ENCODE measurements at places on chromosomes 11 and 22. TPM values are rescaled to one million over a fixed set of nuclear protein-coding genes. Genes with fewer than 3 reads are reported as not detected.

DNA sequence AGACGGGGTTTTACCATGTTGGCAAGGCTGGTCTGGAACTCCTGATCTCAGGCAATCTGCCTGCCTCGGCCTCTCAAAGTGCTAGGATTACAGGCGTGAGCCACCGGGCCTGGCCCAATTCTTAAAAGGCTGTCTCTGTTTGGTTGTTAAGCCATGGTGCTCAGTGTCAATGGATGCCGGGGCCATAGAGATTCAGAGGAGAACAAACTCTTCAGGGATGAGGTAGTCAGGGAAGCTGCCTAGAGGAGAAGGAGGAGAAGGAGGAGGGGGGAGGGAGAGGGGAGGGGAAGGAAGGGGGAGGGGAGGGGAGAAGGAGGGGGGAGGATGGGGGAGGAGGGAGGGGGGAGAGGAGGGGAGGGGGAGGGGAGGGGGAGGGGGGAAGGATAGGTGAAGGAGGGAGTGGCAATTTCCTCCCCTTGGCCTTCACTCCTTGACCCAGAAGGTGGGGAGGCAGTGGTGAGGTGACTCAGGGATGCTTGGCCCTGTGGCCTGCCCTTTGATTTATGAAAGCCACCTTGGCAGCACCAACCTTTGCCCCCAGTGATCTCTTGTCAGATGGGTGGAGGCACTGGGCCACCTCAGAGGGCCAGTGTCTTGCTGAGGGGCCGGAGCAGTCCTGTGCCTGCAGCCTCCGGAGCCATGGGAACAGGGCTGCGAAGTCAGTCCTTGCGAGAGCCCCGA lies at the start of gene C11orf86:
Gene C11orf86, plus strand, starts transcription at position 581 of the 681 bp plus-strand sequence. Its CDS starts 59 bp downstream, at position 640.
- H3K36me3 ChIP-seq, result no peaks in the 10 kb centered on the region
- DNase-seq, result no peak
- H3K27me3 ChIP-seq, result no peaks in the 10 kb centered on the region
- no peaks in the 10 kb centered on the region for H3K4me1 ChIP-seq
- H3K27ac ChIP-seq, result no peak within 1 kb of the TSS
- no peak within 1 kb of the TSS for H3K4me3 ChIP-seq

- H3K36me3 ChIP-seq, result no peaks in the 10 kb centered on the region
- no peaks in the 10 kb centered on the region for H3K4me1 ChIP-seq
- no peak overlapping the region for H3K4me3 ChIP-seq
- H3K27ac ChIP-seq, result no peak overlapping the region
- no peak for DNase-seq
Measured at GRCh38 chr22:32325811-32326237, 31.8 kb upstream of the RFPL3 start.

Gene OR8D1
- not detected for total RNA-seq

Gene ADAMTS15
- total RNA-seq, result not detected

Gene NUP160
- total RNA-seq, result 65.5 TPM

GRCh38 chr22:31676700-31677099 lies 14.7 kb upstream of the PISD start:
- no peaks in the 10 kb centered on the region for H3K4me1 ChIP-seq
- no peaks in the 10 kb centered on the region for H3K27me3 ChIP-seq
- DNase-seq, result peak; percentile 88
- H3K27ac ChIP-seq, result peak overlapping the region; percentile 74

GRCh38 chr11:79019975-79020374 lies 420.9 kb downstream of the TENM4 start:
- no peak overlapping the region for H3K4me3 ChIP-seq
- H3K27ac ChIP-seq, result no peak overlapping the region
- no peaks in the 10 kb centered on the region for H3K27me3 ChIP-seq
- H3K36me3 ChIP-seq, result no peaks in the 10 kb centered on the region

GRCh38 chr11:124752471-124753102 lies 532 bp upstream of the VSIG2 start:
- no peaks in the 10 kb centered on the region for H3K27me3 ChIP-seq
- DNase-seq, result no peak
- no peak overlapping the region for H3K4me3 ChIP-seq
- no peaks in the 10 kb centered on the region for H3K4me1 ChIP-seq
- H3K27ac ChIP-seq, result peak overlapping the region; percentile 8

GRCh38 chr11:80727315-80727714 lies 1286.5 kb upstream of the TENM4 start:
- no peaks in the 10 kb centered on the region for H3K36me3 ChIP-seq
- no peak overlapping the region for H3K4me3 ChIP-seq
- H3K4me1 ChIP-seq, result no peaks in the 10 kb centered on the region
- DNase-seq, result no peak
- H3K27me3 ChIP-seq, result no peaks in the 10 kb centered on the region
- H3K27ac ChIP-seq, result no peak overlapping the region

GRCh38 chr22:17678817-17679385 lies 40.3 kb downstream of the BCL2L13 start:
- H3K36me3 ChIP-seq, result no peaks in the 10 kb centered on the region
- H3K4me1 ChIP-seq, result no peaks in the 10 kb centered on the region
- no peak overlapping the region for H3K4me3 ChIP-seq

GRCh38 chr11:46679241-46680163 lies 20.9 kb downstream of the ARHGAP1 start:
- no peak overlapping the region for H3K4me3 ChIP-seq
- DNase-seq, result no peak
- H3K4me1 ChIP-seq, result peaks cover 11% of the 10 kb centered on the region
- no peaks in the 10 kb centered on the region for H3K27me3 ChIP-seq

GRCh38 chr11:73265853-73266645 lies 6.1 kb upstream of the P2RY6 start:
- no peak for DNase-seq
- H3K27ac ChIP-seq, result no peak overlapping the region
- no peaks in the 10 kb centered on the region for H3K27me3 ChIP-seq

DNA sequence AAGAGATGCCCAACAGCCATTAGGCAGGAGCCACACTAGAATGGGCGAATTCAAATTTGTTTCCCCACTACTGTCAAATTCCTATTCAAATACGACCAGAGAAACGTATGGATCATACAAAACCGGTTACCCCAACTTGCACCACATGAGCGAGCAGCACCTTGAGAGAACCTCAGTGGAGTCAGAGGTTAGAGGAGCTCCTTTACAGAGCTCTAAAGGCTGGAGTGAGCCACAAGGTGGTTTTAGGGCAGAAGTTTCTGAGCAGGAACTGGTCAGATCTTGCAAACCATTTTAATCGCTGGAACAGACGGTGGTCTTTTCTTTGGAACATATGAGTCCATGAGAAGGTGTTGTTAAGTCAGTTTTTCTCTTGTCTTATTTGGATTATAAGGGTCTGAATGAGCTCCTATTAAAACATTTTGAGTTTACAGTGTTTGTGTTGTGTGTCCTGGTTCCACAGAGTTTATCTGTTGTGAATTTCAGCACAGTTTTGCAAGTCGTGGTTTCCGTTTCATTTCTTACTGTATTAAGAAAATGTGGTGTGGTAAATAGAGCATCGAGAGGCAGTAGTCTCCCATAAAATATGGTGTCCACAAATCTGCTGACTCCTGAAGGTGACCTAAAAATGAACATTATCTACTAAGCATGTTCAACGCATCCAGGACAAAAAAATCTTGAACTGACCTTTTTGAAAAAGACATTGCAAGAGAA lies 471.7 kb downstream of the NTM start:
- H3K27me3 ChIP-seq, result peaks cover 3% of the 10 kb centered on the region
- no peak overlapping the region for H3K27ac ChIP-seq
- H3K4me3 ChIP-seq, result no peak overlapping the region

- no peaks in the 10 kb centered on the region for H3K36me3 ChIP-seq
- no peak overlapping the region for H3K4me3 ChIP-seq
- no peaks in the 10 kb centered on the region for H3K27me3 ChIP-seq
- no peak for DNase-seq
Measured at GRCh38 chr11:102253020-102253715, 64.1 kb upstream of the BIRC3 start.

Gene PACSIN3
- total RNA-seq, result not detected

Gene OR8A1
- total RNA-seq, result not detected

Gene STK33
- not detected for total RNA-seq

DNA sequence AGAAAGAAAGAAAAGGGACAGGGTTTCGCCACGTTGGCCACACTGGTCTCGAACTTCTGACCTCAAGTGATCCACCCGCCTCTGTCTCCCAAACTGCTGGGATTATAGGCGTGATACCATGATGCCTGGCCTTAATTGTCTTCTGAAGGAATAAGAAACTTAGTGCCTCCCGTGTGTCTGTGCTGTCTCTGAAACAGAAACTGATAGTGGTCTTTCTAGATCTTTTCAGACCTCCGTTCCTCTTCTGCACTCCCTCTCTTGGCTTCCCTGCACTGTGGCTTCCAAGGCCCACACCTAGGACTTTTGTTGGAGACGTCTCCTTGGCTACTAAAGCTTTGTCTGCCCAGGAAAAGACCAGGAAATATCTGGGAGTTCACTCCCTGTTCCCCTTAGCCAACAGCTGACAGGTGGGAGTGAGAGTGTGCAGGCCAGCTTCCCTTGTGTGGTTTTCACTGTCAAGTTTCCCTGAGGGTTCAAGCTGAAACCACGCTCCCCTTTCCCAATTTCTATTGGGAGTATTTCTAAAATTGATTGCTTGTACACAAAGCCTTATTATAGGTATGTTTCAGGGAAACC lies 10.1 kb upstream of the HTR3B start:
- H3K36me3 ChIP-seq, result no peaks in the 10 kb centered on the region
- H3K27me3 ChIP-seq, result no peaks in the 10 kb centered on the region
- no peak overlapping the region for H3K4me3 ChIP-seq
- DNase-seq, result no peak
- no peak overlapping the region for H3K27ac ChIP-seq

GRCh38 chr11:13205486-13205885 lies 72.1 kb upstream of the BMAL1 start:
- H3K27ac ChIP-seq, result no peak overlapping the region
- no peaks in the 10 kb centered on the region for H3K36me3 ChIP-seq
- no peak overlapping the region for H3K4me3 ChIP-seq
- no peaks in the 10 kb centered on the region for H3K27me3 ChIP-seq
- H3K4me1 ChIP-seq, result peaks cover 6% of the 10 kb centered on the region

DNA sequence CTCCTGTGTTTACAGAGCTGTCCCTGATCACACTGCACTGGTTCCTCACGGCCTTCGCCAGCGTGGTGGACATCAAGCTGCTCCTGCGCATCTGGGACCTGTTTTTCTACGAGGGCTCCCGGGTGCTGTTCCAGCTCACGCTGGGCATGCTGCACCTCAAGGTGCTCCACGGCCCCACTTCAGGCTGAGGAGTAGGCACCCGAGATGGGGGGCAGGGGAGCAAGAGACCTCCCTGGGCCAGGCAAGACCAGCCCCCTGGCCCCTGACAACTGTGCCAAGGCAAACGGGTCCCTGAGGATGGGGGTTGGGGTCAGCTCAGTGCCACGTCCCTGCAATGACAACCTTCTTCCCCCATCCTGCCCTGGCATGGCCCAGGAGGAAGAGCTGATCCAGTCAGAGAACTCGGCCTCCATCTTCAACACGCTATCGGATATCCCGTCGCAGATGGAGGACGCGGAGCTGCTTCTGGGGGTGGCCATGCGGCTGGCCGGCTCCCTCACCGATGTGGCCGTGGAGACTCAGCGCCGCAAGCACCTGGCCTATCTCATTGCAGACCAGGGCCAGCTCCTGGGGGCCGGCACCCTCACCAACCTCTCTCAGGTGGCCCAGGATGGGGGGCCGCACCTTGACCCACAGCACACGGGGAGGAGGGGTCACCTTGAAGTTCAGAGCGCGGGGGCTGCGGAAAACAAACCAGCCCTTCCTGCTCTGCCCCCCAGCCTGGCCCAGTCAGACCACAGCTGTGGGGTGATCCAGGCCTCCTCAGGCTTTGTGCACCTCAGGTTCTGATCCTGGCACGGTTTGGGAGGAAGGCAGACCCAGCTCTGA lies 35.9 kb downstream of the SGSM3 start:
- peaks cover 13% of the 10 kb centered on the region for H3K36me3 ChIP-seq
- no peaks in the 10 kb centered on the region for H3K27me3 ChIP-seq
- H3K4me1 ChIP-seq, result peaks cover 21% of the 10 kb centered on the region
- no peak for DNase-seq

Gene H19
- 0.29 TPM for total RNA-seq

Gene CCDC86
- 14.9 TPM for total RNA-seq

- peaks cover 5% of the 10 kb centered on the region for H3K36me3 ChIP-seq
- H3K4me1 ChIP-seq, result peaks cover 21% of the 10 kb centered on the region
- DNase-seq, result no peak
- no peak overlapping the region for H3K4me3 ChIP-seq
- no peaks in the 10 kb centered on the region for H3K27me3 ChIP-seq
- H3K27ac ChIP-seq, result peak overlapping the region; percentile 4
Measured at GRCh38 chr11:62603072-62603408, 1.4 kb upstream of the MTA2 start.

Gene MFRP
- total RNA-seq, result not detected

GRCh38 chr22:33332538-33332937 lies 274.4 kb upstream of the SYN3 start:
- no peak overlapping the region for H3K4me3 ChIP-seq
- no peak for DNase-seq
- H3K36me3 ChIP-seq, result no peaks in the 10 kb centered on the region
- H3K27ac ChIP-seq, result no peak overlapping the region
- H3K27me3 ChIP-seq, result no peaks in the 10 kb centered on the region
- no peaks in the 10 kb centered on the region for H3K4me1 ChIP-seq

- DNase-seq, result no peak
- no peak overlapping the region for H3K4me3 ChIP-seq
- no peaks in the 10 kb centered on the region for H3K4me1 ChIP-seq
Measured at GRCh38 chr11:93591247-93591898, 48.2 kb upstream of the SMCO4 start.

Gene CD6
- total RNA-seq, result 416 TPM

- H3K36me3 ChIP-seq, result peaks cover 36% of the 10 kb centered on the region
- peaks cover 20% of the 10 kb centered on the region for H3K4me1 ChIP-seq
Measured at GRCh38 chr11:126307706-126308105, 3.8 kb downstream of the DCPS start.

Gene CCND1
- total RNA-seq, result 0.43 TPM

DNA sequence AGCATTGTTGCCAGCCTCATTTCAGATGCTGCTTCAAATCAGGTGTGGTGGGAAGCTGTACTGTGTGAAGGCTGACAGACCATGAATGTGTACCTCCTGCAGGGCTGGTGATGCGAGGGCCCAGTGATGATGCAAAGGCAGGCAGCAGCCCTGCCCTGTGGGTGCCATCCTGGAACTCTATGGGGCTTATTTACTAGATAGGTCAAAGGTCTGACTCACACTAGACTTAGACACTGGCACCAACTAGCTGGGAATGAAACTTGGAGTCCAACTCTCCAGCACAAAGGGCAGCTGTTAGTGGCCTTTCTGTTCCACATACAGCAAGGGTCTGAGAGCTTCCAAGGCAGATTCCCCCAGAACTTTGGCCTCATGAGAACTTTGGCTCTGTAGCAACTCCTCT lies 138.4 kb downstream of the TTC17 start:
- H3K4me3 ChIP-seq, result no peak overlapping the region
- H3K27me3 ChIP-seq, result no peaks in the 10 kb centered on the region
- H3K4me1 ChIP-seq, result no peaks in the 10 kb centered on the region

GRCh38 chr22:20131597-20131858 lies at the start of gene ZDHHC8:
Gene ZDHHC8, plus strand, starts transcription at chr22:20131804. Its CDS starts 144 bp downstream, at chr22:20131948.
- peak within 1 kb of the TSS; percentile 91 for H3K27ac ChIP-seq
- DNase-seq, result peak; percentile 14
- H3K36me3 ChIP-seq, result peaks cover 6% of the 10 kb centered on the region

GRCh38 chr22:34797826-34798225 lies 268.1 kb upstream of the ISX start:
- DNase-seq, result no peak
- H3K27me3 ChIP-seq, result no peaks in the 10 kb centered on the region
- no peak overlapping the region for H3K27ac ChIP-seq
- H3K36me3 ChIP-seq, result no peaks in the 10 kb centered on the region
- H3K4me3 ChIP-seq, result no peak overlapping the region
